ENCODE measurements at places on chromosomes 7 and 10.

GRCh38 chr10:8439040-8439439 lies 384.6 kb downstream of the GATA3 start:
- no peak for DNase-seq

- no peak for DNase-seq
Measured at GRCh38 chr7:117858712-117859111, 14.5 kb downstream of the CTTNBP2 start.

DNA sequence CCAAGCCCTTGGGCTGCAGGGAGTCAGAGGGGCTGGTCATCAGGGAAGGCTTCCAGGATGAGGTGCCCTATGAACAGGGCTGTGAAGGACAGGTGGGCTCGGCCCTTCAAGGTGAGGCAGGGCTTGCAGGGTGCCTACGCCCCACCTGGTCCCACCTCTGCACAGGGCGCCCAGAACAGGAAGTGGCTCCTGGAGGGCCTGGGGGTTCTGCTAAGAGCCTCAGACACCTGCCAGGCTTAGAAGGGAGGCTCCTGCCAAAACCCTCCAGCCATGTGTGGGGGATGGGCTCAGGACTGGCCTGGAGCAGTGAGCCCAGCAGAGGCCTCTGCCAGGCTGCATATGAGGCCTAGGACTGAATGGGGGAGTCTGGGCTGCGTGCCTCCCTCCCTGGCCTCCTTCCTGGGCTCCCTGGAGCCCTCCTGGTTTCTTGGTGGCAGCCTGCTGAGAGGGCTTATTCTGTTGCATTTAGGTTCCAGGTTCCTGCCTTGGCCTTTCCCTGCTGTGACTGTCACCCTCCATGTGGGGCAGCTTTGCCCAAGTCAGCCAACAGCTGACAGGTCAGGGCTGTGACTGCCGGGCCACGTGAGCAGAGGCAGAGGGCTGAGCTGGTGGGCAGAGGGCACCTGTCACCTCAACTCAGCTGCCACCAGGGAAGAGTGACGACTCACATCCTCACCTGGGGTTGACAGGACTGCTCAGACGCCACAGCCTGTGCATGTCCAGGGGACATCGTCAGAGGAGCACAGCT lies 45.2 kb upstream of the MSMB start:
- no peak for DNase-seq

GRCh38 chr10:45505311-45505710 lies 131.3 kb downstream of the ALOX5 start:
- DNase-seq: no peak

DNA sequence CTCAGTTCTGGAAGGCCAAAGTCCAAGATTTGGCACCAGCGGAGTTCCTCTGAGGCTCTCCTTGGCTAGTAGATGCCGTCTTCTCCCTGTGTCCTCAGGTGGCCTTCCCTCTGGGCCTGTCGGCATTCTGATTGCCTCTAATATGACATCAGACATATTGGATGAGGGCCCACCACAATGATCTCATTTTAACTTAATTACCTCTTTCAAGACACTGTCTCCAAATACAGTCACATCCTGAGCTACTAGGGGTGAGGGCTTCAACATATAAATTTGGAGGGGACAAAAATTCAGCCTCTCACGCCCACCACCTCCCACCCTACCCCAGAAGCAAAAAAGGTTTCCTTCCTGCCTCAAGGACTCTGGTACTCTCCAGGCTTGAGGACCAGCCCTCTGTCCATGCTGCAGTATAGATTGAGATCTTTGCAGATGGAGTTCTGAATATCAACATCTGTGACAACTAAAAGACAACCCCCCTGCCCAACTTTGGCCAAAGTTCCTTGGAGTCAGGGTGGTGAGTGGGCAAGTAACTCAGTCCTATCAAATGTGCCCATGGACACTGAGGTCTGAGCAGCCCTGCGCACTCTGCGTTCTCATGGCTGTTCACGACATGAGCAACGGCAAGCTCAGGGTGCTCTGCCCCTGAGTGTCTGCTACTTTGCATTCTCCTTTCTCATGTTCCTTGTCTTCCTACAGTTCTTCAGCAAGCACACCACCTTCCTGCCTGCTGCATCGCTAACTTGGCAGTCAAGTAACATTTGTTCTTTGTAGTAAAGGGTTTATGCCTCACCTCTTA lies 11.5 kb downstream of the TMEM176B start:
- no peak for DNase-seq

DNA sequence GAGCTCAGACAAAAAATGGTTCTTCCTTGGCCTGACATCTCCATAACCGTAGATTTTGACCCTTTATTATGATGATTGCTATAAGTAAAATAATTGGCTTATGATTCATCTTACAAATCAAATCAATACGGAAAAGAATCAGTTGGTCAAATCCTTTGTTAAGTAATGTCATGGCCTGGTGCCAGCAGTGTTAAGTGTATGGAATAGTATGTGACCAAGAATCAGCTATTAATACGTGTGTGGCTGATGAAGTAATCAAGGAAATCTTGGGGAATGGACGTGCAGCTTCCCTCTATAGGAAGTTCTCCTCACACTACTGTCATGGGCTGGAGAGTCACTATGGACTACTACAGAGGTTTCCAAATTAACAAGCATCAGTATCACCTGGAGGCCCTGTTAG lies 230.6 kb downstream of the TWIST1 start:
- no peak for DNase-seq

GRCh38 chr7:19557726-19558465 lies 150.9 kb downstream of the POLR1F start:
- no peak for DNase-seq

GRCh38 chr7:106752367-106752766 lies 91.4 kb upstream of the CCDC71L start:
- DNase-seq: no peak

DNA sequence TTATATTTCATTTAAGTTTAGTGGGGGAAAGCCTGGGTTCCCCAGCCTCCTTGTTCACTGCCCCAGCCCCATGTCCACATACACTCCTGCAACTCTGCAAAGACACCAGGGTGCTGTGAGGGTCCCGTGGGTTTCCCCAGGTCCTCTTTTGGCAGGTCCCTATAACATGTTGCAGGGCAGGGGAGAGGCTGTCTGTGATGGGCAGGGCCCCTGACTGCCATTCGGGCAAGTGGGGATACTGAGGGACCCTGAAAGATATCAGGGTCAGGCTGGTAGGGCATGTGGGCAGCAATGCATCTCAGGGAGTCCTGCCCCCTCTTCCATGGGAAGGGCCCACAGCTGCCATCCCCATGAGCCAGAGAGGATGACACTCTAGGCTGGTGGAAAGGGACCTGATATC lies 28.4 kb downstream of the RASGEF1A start:
- no peak for DNase-seq

DNA sequence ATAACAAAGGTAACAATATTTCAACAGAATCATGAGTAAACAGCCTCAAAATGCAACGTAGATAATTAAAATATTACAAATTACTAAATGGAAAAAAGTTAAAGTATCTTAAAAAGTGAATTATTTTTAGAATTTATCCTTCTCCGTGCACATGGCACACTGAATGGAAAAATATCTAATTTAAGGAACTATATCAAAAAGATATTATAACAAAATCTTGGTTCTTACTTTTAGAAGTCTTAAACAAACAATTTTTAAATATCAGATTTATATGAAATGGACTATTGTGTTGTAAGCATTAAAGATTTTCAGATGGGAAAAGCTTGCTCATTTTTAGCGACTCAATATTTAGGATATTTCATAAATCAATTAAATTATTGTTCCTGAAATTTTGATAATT lies 72.0 kb downstream of the AGMO start:
- DNase-seq: no peak

- no peak for DNase-seq
Measured at GRCh38 chr7:158821171-158822031, 7.9 kb downstream of the ESYT2 start.

DNA sequence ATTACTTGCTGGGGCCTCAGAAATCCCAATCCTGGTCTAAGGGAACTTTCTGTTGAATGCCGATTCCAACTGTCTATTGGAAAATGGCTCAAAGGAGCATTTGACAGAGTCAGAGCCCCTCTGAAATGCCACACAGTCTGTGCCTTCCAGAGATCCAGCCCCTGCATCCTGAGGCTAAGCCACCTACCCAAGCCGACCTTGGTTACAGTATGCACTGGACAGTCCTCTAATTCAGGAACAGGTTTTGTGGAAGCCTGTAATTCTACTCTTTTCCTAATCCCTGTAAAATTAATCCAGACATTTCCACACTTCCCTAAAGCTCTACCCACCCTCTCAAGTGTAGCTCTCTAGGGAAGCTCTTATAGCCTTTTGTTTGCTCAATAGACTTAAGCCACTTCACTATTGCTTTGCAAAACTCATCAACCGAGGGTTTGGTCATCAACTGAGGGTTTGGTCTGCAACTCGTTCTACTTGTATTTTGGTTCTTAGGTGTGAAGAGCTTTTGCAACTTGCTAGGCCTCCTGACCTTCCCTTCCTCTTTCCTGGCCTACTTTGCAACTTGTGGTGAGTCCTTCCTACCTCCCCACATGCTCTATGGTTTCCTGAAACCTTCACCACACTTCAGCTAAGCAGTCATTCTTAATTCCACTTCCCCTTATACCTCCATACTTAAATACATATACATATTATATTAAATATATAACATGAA lies 364.8 kb downstream of the SFMBT2 start:
- no peak for DNase-seq
